Stimulated activated CD8-positive, alpha-beta memory T cell treated with anti-CD3 and anti-CD28 coated beads, Interleukin-4, amount 100 ng/mL, for 4 hours (primary cell): ENCODE measurements at places on chromosomes 1 and 21.

DNA sequence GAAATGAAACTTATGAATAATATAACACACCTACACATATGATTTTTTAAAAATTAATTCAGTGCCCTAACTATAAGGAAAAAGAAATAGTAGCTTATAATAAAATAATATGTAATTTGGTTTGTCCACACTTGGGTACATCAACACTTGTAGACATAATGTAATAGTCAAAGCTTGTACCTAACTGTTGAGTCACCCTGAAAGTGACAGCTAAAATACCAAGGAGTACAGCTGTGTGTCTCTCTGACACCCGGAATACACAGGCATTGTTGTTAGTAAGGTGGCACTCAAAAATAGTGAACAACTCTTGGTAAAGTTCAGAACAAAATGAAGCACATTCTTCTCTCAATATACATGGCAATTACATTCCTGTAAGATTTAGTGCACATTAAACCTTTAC lies 243.4 kb downstream of the TRABD2B start:
- no peak for DNase-seq

DNA sequence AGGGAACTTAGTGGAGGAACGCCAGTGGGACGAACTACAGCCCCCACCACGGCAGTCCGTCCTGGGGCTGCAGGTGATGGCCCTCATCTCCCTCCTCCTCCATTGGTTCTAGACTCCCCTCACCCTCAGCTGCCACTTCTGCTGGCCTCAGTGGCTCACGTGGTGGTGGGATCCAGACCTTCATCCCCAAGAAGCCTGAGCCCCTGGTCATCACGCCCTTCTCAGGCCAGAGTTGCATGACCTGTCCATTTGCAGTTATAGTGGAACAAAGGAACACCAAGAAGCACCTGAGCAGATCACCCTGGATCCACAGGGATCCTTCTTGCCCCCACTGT lies 13.0 kb upstream of the FAM110D start:
- DNase-seq: no peak

- no peak for DNase-seq
Observed at GRCh38 chr1:191222206-191222605, 744.5 kb upstream of the BRINP3 start.

- no peak for DNase-seq
Observed at GRCh38 chr1:53541761-53542550, 82.8 kb downstream of the DMRTB1 start.

DNA sequence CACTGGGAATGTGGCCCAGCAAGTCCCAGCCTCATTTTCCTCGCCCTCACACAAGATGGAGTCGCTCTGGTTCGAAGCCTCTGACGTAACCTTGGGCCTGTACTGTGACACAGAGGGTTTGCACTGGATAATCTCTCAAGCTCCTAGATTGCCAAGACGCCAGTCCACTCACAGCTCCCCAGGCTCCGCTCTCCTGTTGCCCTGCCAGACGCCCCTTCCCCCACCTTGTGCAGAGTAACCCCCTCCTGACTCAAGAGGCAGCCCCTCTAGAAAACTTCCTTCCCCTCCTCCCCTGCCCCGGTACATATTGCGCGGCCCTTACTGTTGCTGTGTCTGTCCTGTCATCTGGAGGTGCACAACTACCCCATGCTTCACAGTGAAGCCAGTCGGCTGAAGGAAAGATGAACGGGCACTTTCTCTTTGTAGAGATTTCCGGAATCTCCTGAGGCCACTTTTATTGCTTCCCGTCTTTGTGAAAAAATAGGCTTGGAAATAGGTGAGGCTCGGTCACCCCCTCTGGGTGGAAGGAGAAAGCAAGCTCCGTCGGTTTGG lies 981 bp upstream of the KIAA1614 start:
- DNase-seq: no peak

GRCh38 chr1:173134800-173135199 lies 72.3 kb downstream of the TNFSF4 start:
- no peak for DNase-seq

DNA sequence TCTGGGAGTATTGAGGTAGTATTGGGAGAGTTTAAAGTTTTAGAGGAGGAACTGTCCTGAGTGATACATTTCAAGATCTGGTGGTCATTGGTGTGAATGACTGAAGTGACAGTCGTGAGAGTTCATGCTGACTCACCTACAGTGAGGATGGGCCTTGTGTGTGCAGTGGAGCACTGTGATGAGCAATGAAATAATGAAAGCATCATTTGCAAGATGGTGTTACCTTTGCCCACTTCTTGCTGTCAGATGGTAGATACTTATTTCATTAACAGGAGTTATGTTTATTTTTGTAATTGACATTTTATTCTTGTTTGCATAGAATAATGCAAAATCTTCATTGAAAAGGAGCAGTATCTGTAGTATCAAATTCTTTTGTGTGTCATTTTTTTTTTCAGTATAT lies 29.0 kb downstream of the POU2F1 start:
- DNase-seq: no peak

GRCh38 chr1:28716336-28716735 lies 20.4 kb upstream of the YTHDF2 start:
- no peak for DNase-seq
